ENCODE measurements at places on chromosomes 12 and 14.

DNA sequence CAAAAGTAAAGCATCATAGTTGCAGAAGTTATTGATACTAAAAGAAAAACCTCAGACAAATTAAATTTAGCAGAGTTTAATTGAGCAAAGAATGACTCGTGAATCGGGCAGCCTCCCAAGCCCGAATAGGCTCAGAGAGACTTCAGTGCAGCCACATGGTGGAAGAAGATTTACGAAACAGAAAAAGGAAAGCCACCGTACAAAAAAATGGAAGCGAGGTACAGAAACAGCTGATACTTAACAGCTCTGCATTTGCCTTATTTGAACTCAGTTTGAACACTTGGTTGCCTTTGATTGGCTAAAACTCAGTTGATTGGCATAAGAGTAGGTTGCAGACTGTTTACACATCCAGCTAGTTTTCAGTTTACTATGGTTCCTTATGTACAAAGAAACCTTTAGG is 12.9 kb downstream of the TTC9 start:
- no peak for DNase-seq

- DNase-seq, result no peak
Measured at GRCh38 chr12:6638305-6638704, 2.5 kb upstream of the LPAR5 start.

DNA sequence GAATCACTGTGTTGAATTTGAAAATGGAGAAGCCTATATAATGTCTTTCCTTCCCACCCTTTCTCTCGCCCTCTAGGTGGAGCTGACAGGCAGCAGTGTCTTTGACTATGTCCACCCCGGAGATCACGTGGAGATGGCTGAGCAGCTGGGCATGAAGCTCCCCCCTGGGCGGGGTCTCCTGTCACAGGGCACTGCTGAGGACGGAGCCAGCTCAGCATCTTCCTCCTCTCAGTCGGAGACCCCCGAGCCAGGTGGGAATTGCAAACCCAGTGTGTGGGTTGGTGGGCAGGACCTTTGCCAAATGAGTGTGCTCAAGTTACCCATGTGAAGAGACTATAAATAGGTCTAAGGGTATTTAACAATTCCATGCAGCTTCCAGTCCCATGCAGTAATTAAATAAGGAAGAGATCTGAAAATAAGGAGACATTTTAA is 274.7 kb downstream of the EGLN3 start:
- DNase-seq, result no peak

DNA sequence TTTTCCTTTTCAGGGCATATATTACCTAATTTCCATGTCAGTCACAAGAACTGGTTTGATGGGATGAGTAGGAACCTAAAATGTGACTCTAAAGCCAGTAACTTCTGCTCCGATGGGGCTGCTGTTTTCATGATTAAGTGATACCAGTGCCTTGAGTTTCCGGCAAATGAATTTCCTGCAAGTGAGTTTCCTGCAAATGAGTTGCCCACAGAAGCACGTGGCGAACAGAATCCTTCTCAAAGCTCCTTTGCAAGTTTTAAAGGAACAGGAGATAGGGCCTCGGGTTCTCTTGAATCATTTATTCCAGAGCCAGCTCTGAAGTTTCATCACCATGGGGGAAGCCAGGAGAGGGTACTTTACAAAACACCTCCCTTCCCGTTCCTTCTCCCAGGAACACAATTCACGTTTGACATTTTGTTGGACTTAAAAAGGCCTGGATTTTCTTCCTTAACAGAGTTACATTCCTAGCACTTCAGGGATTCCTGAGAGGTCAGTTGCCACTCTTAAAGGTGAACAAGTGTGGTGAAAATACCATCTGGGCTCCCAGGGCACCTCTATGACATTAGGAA is 2.2 kb upstream of the PPTC7 start:
- DNase-seq, result no peak

GRCh38 chr12:3249081-3249800 is 172.1 kb downstream of the TSPAN9 start:
- no peak for DNase-seq

- DNase-seq, result no peak
Measured at GRCh38 chr12:4133636-4134447, 139.7 kb upstream of the CCND2 start.

- no peak for DNase-seq
Measured at GRCh38 chr14:65225299-65226159, 123.2 kb upstream of the MAX start.

GRCh38 chr14:80955416-80955941 is at the start of gene TSHR:
Gene TSHR, plus strand, starts transcription at chr14:80955621. Its CDS starts 60 bp downstream, at chr14:80955681.
- no peak for DNase-seq

DNA sequence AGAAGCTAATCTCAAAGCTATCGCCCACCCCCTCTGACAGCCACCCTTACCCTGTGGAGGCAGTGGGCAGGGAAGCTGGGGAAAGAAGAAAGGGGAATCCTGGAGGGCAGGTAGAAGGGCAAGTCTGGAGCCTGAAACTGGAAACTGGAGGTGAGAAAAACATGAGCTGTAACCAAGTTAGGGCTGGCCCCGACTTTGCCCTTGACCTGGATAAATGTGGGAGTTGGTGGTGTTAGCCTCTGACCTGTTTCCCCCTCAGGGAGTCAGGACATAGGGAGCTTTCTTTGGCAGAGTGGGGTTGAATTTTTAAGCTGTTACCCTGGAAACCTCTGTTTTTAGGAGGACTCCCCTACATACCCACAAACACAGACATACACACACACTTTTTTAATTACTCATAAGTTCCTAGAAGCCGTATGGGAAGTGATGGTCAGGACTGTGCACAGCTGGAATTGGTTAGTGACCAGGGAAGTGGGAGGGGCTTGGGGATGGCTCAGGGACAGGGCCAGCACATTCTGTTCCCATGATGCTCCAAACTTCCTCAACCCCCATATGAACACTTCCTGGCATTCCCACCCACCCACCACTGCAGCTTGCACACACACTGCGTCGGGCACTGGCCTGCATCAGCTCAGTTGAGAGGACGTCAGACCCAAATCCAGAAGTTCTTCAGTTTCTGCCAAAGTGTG is 5.0 kb upstream of the MMP19 start:
- no peak for DNase-seq

- DNase-seq, result no peak
Measured at GRCh38 chr14:69318241-69318640, 58.3 kb downstream of the GALNT16 start.

GRCh38 chr12:132075026-132075713 is 68.9 kb downstream of the DDX51 start:
- no peak for DNase-seq

- DNase-seq, result no peak
Measured at GRCh38 chr12:114735680-114736374, 51.9 kb upstream of the TBX3 start.

DNA sequence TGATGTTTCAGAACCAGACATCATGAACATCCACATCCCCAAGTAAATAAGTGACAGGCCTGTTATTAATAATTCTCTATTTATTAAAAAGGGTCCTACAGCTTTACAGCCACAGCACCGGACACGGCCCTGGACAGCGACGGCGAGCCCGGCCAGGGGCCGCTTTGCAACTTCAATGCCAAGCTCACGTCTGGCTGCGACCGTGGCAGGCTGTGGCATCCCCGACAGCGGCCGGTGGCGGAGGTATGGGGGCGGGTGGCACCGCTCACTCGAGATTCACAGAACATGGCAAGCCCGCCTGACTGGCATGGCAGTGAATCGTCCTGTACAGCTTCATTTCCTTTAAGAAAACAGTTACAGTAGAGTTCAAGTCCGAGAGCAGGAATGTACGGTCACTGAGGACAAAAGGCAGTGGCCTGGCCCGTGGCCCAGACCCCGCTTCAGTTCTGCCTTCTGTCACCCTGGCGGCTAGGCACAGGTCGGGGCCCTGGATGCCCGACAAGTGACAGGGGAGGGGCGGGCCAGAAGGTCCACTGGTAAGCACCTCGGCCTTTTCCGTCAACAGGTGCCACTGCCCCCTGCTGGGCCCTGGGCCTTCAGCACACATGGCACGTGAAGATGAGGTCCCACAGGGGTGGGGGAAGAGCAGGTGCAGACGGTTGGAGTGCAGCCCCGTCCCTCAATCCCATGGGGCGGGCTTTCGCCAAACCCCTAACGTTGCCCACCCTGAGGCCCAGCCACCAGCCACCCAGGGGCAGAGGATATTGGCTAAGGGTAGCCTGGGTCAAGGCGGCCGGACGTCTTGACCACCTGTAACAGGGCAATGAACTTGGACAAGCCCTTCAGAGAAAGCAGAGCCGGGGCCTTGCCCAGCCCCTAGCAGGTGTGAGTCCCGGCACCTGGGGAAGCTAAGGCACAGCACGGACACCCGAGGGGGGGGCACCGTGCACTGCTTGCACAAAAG is 30.3 kb downstream of the HIP1R start:
- no peak for DNase-seq

DNA sequence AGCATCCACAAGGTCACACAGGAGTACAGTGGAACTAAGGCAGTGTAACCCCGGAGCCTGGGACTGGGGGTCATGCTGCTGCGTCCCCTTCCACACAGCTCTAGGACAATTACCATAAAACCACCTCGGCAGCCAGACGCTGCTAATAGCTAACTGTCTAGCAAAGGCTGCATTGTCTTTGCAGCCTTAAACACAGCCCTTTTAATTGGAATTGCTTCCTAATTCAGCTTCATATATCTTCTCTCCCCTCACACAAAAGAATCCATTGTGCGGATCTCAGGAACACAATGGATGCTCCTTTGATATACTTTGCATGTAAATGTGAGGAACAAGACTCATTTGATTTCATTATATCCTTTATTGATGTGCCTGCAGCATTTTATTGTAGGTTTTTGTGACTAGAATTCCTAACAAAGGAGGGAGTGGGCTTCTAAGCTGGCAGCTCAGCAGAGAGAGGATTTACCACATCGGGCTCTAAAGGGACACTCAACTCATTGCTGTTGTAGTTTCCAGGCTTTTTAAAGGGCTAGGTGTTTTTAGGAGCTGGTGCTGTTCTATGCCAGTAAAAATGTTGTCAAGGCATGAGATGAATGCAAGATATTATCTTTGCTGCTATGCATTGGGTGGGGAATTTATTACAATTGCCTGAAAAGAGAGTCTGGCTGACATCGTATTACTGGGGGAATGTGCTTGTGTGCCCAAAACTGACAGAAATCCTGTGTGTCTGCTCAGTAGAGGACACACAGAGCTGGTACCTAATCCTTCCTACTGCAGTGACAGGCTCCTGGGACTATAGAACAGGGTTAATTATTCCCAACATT is 30.4 kb upstream of the DACT1 start:
- no peak for DNase-seq

DNA sequence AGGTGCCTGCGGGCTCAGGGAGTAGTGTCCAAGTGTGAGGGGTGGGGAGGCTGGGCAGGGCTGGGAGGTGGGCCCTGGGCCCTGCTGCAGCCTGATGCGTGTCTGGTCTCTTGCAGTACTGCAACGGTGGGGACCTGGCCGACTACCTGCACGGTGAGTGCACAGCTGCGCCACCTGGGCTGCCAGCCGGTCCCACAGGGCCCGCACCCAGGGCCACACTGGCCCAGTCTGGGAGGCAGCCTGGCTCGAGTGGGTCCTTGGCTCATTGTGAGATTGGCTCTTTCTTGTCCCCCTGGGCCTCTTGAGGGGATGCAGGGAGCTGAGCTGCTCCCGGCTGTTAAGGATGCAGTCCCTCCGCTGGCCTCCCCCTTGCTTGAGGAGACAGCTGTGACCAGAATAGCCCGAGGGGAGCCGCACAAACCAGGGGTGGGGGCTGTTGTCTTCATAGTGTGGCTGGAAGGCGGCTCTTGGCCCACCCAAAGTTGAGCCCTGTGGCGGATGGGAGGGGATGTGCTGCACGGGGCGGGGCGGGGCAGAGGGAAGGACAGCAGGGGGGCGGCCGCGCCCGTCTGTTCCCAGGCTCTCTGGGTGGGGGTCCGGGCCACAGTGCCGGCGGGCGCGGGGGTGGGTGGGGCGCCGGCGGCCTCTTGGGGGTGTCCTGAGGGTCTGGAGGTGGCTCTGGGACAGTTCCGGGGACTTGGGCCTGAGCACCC is 13.1 kb downstream of the ULK1 start:
- DNase-seq, result no peak

DNA sequence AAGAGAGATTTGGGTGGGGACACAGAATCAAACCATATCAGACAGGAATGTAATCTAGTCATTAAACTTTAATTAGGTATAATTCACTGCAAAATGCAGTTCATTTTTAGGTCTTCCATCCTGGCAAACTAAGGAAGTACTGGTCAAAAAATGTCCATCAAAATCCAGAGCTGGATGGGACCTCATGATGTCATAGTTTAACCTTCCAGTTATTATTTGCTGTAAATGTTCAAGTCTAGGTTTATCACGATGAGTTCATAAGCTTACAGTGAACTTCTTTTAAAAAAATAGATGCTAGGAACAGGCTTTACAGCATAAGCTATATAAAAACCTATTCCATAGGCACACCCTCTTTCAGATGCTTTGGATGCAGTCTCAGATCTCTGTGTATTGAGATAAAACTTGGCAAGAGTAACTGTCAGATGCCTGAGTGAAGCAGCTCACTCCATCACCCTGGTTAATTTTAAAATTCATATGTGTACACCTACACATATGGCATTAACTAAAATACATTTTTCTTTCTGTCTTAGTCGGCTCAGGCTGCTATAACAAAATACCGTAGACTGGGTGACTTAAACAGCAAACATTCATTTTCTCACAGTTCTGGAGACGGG is 7.9 kb downstream of the SSPN start:
- DNase-seq, result no peak

DNA sequence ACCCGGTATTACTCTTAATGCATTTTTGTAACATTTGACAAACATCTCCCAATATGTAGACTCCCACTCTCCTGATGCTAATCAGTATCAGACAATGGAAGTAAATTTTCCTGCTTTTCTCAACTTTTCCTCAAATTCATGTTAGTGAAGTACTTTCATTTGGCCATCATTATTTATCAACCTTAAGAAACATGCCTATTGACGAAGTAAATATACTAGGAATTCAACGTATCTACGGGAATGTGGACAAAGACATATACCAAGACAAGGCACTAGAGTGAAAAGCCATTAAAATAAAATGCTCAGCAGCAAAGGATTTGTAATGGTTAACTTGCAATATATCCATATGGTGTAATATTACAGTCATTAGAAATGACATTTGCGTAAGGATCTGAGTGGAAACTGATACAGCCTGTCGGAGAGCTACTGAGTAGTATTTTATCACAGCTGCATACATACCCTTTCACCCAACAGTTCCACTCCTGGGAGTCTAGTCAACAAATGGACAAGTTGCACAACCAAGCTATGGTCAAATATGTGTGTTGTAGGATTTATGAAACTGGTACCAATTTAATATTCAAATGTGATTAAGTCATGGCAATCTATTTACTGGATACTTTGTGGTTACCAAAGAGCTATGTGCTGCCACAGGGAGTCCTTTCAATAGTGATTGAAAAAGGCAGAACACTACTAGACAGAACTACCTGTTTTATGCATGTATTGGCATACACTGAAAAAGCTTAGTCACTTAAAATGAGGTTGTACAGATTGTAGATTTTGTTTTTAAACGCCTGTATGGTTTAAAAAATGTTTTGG is 26.5 kb downstream of the NUDT4 start:
- DNase-seq, result no peak

DNA sequence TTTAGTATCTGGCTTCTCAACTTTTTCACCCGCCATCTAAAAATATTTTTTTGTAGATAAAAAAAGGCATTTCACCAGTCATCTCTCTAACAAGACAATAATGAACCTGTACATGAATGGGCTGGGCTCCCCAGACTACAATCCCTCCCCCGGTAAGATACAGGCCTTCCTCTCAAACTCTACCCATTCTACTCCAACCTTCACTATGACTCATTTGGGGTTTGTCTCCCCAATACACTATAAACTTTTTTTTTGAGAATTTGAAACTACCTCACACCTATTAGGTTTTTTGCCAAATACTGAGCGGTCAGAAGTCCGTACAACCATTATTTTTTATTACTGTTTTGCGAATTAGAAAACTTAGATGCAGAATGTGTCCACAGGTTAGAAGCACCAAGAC is 784 bp downstream of the RPL6 start:
- no peak for DNase-seq

- no peak for DNase-seq
Measured at GRCh38 chr12:50411051-50411660, 10.5 kb downstream of the LARP4 start.
